ENCODE measurements at places on chromosomes 4 and X.

GRCh38 chr4:37243051-37243450 is 1.5 kb upstream of the NWD2 start:
- DNase-seq, result no peak

GRCh38 chrX:133434197-133434820 is 19.0 kb upstream of the GPC4 start:
- no peak for DNase-seq

GRCh38 chr4:91681544-91681943 is 622.2 kb upstream of the GRID2 start:
- no peak for DNase-seq

DNA sequence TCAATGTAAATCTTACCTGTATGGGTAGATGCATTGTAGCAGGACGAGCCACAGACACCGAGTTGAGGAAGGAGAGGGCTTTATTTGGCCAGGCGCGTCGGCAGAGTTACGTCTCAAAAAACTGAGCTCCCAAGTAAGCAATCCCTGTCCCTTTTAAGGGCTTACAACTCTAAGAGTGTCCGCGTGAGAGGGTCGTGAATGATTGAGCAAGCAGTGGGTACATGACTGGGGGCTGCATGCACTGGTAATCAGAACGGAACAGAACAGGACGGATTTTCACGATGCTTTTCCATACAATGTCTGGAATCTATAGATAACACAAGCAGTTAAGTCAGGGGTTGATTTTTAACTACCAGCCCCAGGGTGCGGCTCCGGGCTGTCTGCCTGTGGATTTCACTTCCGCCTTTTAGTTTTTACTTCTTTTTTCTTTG is 524.9 kb upstream of the HTR2C start:
- no peak for DNase-seq

GRCh38 chrX:84186603-84187532 is 1.1 kb downstream of the RPS6KA6 start:
- DNase-seq, result no peak

DNA sequence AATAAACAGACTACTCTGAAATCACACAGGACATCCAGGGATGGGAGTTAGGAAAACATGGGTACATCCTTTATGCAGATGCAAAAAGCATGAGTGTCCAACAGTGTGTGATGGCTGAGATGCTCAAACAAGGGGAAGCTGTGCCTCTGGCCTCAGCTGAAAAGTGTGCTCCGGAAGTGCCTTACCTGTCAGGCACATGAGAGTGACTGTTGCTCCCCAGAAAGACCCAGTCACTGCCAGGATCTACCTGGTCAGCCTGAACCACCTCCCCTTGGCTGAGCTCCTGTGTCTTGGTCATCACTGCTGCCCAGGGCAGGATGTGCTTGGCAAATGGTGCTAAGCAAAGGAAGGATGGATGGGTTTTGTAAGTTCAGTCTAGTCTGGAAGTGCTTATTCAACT is 4.0 kb downstream of the PPP2R2C start:
- no peak for DNase-seq

- no peak for DNase-seq
Measured at GRCh38 chrX:31223817-31224216, 152.0 kb upstream of the FTHL17 start.

DNA sequence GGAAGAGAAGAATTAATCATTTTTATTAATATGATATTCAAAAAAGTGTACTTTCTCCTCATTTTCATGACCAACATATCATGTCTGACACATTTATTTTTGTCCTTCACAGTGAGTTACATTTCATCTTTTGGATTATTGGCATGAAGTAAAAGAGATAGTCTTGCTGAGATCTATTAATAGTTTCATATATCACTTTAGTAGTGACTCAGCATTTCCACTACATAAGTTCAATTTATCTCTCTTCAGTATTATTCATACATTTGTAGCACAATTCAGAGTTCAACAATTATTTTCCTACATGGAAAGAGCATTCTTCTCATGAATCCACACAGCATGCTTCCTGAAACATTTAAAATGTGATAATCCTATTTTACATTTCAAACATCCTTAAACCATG is 1461.1 kb downstream of the TECRL start:
- no peak for DNase-seq

All from NCI-H2029 treated with DMSO at 0.1 percent for 48 hours (cell line).